Kidney capillary endothelial cell (primary cell): ENCODE measurements at places on chromosomes 3 and 15.

GRCh38 chr15:71409541-71409940 is 294.3 kb downstream of the THSD4 start:
- DNase-seq = no peak

GRCh38 chr3:45993421-45994027 is 2.1 kb downstream of the FYCO1 start:
- DNase-seq = no peak

GRCh38 chr15:99438691-99439523 is 126.9 kb upstream of the MEF2A start:
- DNase-seq = peak; percentile 56

GRCh38 chr3:10339376-10339955 is 18.6 kb upstream of the SEC13 start:
- DNase-seq = no peak

DNA sequence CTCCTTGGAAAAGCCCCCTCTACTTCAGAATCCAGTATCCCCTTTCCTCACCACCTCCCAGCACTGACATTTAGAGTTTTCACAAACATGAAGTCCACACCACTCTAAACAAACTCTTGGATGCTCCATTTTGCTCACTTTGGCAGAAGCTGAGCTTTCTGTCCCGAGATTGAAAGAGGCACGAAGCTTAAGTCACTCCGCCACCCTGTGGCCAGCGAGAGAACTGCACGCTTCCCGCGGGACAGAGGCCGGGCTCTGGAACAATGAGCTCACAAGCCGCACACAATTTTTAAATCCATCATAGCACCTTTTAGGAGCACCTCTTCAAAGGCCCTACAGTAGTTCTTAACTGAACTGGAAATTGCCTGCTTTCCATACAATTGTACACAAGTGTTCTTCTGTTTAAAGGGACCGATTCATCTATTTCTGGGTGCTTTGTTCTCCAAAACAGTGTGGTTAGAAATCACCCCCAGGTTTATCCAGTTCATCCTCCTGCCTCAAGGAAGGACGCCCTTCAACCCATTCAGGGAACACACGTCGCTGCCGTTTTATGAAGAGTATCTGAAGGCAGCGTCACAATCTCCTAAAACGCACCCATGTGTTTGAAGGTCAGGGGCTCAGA is 226.1 kb downstream of the VPS13C start:
- peak; percentile 51 for DNase-seq

DNA sequence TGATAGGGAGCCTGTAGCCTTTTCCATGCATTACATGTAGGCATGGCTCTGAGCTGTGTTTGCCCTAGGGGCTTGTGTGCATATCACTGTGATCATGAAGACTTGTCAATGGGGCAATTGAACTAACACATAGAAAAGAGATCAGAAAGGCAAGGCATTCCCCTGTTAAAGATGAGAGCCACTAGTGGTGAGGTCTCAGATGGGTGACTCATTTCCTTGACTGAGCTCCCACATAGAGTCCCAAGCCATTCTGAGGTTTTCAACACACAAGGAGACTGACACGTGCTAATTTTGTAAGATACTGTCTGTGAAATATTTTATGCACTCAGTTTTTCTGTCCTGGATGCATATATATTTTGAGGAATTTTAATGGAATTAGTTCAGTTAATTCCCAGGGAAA is 53.8 kb downstream of the SAMMSON start:
- no peak for DNase-seq

- DNase-seq = no peak
Measured at GRCh38 chr3:17259685-17260084, 374.9 kb downstream of the PLCL2 start.
